Fibroblast of pulmonary artery (primary cell): ENCODE measurements at places on chromosomes 3 and 15.
A peak's percentile ranks its signal among the peaks of the same experiment; 100 is the strongest.

DNA sequence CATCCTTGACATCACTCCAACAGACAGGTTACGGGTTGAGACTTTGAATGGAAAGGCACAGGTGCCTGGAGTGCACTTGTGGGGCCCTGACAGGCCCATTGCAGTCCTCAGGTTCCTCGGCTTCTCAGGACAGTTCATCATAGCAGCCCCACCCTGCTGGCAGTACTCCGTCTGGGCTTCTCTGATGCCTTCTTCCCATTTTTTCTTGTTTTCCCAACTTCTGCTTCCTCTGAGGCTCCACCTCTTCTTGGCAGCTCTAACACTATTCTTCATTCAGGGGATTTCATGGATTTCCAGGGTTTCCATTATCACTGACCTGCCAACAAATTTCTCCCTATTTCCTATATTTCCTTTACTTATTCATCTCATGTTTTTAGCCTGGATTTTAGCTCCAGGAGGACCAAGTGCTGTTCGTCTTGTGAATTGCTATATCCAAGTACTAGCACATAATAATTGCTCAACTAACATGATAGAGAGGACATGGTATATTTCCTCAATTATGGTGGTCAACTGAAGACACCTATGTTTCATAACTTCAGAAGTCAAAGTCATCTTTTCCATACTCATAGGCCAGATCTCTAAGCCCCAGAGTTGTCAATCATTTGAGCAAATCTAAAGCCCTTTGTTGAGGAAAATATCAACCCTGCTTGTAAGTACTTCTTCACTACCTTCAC is 16.2 kb downstream of the NCEH1 start:
- DNase-seq: no peak

DNA sequence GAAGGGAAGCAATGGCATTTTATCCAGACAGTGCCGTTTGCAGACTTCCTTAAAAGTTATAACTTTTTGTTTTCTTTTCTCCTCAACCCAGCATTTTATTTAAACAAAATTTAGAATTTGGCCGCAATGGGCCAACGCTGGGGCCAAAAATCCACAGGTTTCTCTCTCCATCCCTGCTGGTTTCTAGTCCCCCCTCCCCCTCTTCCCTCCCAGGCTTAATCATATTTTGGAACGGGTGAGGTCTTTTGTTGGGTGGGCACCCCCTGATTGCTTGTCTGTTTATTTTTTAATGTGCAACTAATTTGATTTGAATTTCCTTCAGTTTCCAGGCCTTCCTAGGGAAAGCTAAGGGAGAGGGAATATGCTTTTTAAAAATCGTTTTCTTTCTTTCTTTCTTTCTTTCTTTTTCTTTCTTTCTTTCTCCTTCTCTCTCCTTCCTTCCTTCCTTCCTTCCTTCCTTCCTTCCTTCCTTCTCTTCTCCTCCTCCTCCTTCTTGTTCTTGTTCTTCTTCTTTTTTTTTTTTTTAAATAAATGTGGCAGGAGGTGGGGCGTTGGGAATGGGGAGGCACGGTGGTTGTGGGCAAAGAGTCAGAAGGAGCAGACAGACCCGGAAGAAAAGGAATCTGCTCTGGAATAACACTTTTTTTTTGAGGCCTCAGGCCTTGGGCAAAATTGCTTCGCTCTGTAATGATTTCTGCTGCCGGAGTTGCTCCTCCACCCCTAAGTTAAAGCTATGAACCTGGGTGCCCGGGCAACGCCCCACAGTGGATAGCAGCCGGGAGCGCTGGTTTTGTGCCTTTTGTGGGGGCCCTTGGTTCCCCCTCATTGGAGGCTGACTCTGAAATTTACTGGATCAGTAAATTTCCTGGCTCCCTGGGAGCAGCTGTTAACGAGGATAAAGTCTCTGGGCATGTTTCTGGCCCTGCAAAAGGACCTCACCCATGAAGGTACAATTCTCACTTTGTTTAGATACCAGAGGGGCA is 1.9 kb downstream of the FNDC3B start:
- peak; percentile 68 for DNase-seq

GRCh38 chr3:10248984-10249748 is 907 bp downstream of the TATDN2 start:
- DNase-seq: no peak

DNA sequence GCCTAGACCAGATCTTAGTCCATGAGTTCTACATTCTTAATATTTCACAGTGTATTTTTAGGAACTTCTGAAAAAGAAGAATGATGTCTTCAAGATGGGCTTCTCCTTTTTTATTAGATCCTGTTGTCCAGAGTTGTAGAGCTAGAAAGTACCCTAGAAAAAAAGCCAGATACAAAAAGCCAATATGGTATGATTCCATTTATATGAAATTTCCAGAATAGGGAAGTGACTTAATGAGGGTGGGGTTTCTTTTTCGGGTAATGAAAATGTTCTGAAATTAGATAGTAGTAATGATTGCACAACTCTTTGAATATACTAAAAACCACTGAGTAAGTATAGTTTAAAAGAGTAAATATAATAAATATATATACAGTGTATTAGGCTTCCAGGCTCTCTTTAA is 116.9 kb downstream of the NFKBIZ start:
- no peak for DNase-seq

GRCh38 chr3:138985932-138986331 is 20.1 kb downstream of the PRR23A start:
- no peak for DNase-seq

DNA sequence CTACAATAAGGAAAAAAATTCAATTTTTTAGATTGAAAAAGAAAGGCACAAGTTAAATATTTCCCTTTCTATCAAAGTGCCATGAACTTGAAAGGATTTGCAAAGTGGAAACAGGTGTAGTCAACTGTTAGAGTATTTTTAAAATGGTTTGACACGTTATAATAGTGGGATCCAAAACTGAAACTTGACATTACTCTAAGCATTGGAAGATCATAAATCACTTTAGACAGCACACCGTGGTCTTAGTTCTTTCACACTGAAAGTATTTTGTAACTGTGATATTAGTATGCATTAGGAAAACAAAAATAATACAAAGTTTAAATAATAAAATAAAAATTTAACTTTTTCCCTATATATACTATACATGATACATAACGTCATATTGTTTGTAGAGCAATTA is 933.1 kb downstream of the EPHA3 start:
- DNase-seq: no peak

- peak; percentile 27 for DNase-seq
Observed at GRCh38 chr3:155912579-155913190, 42.2 kb downstream of the GMPS start.

GRCh38 chr15:27570746-27571145 is 528.4 kb downstream of the OCA2 start:
- no peak for DNase-seq

GRCh38 chr3:36505393-36505792 is 125.1 kb downstream of the STAC start:
- no peak for DNase-seq

DNA sequence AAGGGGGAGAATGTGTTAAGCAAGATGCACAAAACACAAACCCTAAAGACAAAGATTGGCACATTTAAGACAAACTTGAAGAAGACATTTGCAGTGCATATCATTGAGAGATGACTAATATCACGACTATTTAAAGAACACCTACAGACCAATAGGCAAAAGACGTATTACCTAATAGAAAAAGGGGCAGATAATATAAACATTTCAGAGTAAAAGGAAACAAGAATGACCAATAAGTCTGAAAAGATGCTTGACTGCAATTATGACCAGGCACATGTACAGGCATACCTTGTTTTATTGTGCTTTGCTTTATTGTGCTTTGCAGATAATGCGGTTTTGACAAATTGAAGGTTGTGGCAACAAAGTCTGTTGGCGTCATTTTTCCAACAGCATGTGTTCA is 4.9 kb downstream of the HACD3 start:
- no peak for DNase-seq

DNA sequence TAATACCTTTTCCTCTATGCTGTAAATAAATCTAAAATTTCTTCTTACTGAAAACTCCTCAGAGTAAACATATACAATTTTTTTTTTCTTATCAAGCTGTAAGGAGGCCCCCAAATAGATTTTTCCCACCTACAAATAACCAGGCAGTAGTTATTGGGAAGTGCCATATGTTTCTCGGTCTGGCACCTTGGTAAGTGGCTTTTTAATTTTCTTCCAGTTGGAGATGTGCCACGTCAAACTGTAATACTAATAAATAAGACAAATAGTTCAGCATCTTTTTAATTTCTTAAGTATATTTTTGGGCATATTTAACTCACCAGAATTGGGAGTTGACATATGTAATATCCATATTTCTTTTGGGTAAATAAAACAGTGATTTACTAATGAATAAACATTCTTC is 346.3 kb downstream of the DIPK2A start:
- no peak for DNase-seq

DNA sequence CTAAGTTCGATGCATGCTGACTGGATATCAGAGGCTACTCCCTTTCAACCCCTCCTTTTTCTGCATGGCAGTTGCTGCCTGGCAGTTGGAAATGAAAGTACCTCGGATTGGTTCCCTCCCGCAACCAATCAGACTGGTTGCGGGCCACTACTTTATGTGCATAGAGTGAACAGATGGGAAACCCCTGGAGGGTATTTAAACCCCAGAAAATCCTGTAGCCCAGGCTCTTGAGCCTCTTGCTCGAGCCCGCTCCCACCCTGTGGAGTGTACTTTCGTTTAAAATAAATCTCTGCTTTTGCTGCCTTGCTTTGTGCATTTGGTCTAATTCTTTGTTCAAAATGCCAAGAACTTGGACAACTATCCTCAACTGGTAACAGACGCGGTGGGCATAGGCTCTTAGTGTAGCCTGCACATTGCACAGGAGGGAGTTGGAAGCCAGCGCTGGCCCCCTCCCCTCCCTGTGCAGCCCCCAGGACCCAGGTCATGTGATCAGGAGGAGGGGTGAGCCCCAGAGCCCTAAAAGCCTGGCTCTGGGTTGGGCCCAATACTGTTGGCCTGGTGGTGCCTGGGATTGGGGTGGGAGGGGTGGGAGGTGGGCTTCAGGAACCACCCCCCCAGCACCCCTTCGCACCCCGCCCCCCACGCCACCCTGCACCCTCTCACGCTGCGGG is 26.8 kb downstream of the RHCG start:
- no peak for DNase-seq

- no peak for DNase-seq
Observed at GRCh38 chr3:3778641-3779270, 20.5 kb upstream of the LRRN1 start.

DNA sequence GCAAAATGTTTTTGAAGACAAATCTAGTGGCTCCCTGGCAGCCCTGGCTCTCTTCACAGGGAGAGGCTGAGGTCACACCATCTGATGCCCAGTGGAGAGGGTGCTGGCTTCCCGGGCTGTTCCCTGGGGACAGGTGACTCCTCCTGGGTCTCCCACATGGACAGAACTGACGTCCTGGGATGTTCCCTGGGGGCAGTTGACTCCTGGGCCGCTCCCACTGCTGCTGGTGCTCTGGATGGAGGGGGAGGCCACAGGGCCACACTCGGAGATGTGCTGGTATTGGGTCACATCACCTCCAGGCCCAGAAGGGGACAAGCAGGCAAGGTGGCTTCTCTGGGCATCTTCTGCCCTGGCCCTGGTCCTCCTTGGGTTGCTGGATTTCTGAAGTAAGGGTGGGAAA is 27.8 kb upstream of the ACAD9 start:
- DNase-seq: no peak

- DNase-seq: no peak
Observed at GRCh38 chr15:35150361-35150760, 65.3 kb upstream of the NANOGP8 start.

- no peak for DNase-seq
Observed at GRCh38 chr3:32316976-32317375, 74.7 kb upstream of the CMTM7 start.

DNA sequence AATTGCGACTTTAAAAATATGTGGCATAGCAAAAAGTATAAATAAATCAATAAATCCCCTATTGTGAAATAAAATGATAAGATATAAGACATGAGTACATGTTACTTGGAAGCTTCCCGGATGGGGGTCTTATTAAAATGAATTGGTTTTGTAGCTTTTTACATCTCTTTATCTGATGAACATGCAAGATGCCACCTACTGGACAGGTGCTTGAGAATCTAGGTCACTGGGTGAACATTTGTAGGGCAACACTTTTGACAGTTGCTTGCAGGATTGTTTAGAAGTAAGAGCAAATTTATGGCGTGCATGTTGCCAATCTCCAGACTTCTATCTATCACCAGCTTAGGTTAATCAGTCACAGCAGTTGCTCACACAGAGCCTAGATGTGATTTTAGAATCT is 362.7 kb upstream of the SUCLG2 start:
- DNase-seq: no peak

- DNase-seq: peak; percentile 46
Observed at GRCh38 chr3:14861031-14861430, 42.3 kb downstream of the FGD5 start.

DNA sequence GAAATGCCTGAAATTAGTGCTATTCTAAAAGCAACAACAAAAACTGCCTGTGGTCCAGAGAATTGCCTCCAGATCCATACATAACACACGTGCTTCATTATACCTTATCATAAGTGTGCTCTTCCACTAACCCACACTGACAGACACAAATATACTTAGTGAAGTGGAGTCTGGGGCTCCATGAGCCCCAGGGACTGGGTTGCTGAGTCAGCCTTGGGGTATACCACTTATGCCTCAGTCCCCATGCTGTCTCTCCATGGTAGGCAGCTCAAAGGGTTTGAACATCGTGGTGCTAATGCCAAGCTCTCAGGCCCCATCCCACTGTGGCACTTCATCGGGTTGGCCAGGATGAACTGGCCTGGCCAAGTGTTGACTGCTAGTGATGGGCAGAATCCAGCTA is 10.8 kb downstream of the ZDHHC3 start:
- DNase-seq: no peak

- DNase-seq: no peak
Observed at GRCh38 chr15:26722621-26723160, 50.2 kb downstream of the GABRB3 start.

GRCh38 chr15:101709466-101709865 is 14.8 kb downstream of the TARS3 start:
- no peak for DNase-seq

DNA sequence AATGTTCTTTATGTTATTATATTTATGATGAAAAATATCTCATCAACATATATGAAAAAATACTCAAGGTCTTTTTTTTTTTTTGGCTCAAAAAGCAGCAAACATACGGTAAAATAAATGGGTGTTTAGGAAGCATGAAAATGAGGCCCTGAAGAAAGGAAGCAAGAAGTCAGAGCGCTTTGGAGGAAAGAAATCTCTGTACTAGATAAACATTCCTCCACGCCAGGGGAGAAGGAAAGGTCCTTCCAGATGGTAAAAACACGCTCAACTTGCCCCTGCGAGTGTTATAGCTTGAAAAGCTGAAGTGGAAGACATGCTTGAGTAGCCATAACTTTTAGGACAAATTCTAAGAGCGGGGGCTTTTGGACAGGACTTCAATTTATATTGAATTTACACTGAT is 52.9 kb downstream of the FEM1B start:
- DNase-seq: no peak

- peak; percentile 23 for DNase-seq
Observed at GRCh38 chr3:129984125-129984524, 9.6 kb downstream of the TRH start.

DNA sequence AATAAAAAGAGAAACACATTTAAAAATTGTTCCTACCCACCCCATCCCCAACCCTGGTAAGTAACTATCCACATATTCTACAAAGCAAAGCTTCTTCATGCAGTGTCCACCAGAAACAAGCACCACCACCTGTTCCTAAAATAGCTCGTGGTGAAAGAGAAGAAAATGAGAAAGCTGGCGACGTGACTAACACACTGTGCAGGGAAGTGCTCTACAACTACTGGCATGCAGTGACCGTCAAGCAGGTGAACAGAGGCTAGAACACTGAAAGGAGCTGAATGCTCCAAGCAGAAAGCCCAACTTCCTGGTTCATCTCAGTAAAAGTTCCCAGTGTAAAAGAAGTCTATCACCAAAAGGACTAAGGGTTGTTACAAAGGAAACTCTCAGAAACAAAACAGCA is 80.7 kb downstream of the NR2E3 start:
- no peak for DNase-seq
